ENCODE measurements at places on chromosomes 3 and 15.

GRCh38 chr15:61057376-61057775 lies 171.7 kb downstream of the RORA start:
- no peak for DNase-seq

GRCh38 chr3:149000206-149000745 lies 8.9 kb downstream of the GYG1 start:
- DNase-seq: no peak

GRCh38 chr3:149506540-149506939 lies 32.0 kb downstream of the TM4SF4 start:
- no peak for DNase-seq

- DNase-seq: no peak
Measured at GRCh38 chr3:37652405-37652804, 209.3 kb upstream of the CTDSPL start.

DNA sequence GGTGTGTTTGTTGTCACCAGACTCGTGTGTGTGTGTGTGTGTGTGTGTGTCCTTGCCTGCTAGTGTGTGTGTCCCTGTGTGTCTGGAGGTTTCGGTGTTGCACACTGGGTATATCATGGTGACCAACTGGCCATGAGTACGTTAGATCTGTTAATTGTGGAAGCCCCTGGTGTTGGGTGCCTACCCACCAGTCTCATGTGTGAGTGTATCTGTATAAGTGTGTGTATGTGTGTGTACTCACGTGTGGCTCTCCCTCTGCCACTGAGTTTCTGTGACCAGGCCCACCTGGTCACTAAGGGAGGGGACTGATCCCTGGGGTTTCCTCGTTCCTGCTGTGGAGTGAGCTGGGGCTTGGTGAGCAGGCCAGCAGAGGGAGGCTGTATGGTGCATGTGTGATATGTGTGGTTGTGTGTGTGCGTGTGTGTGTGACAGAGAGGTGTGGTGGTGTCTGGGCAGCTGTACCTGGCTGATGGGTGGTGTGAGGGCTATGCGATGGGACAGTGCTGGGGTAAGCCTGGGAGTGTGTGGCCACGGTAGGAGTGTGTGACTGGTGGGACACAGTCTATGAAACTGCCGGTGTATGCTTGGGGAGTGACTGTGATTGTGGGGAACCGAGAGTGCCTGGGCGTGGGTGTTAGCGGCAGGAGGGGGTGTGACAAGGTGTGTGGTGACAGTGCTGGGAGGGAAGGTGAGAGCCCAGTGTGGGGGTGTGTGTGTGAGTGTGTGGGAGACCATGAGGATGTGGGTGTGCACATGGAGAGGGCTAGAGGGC lies 1.8 kb downstream of the PRKCD start:
- peak; percentile 70 for DNase-seq

DNA sequence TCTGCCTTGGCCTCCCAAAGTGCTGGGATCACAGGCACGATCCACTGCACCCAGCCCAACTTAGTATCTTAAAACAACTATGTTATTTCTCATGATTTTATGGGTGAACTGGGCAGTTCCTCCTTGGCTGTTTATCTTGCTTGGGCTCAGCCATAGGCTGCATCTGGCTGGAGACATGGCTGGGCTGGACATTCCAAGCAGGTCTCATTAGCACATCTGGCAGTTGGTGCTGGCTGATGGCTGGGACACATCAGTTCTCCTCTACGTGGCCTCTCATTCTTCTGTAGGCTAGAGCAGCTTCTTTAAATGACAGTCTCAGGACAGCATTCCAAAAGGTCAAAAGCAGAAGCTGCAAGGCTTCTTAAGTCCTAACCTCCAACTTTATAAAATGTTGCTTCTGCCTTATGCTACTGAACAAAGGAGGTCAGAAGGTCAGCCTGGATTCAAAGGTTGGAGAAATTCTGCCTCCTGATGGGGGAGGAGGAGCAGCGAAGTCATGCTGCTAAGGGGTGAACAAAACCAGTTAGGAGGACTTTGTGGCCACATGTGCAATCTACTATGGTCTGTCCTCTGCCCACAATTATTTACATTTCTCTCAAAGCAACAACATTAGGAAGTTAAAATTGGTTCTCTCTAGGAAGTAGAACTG lies 144.0 kb downstream of the AQP9 start:
- no peak for DNase-seq

DNA sequence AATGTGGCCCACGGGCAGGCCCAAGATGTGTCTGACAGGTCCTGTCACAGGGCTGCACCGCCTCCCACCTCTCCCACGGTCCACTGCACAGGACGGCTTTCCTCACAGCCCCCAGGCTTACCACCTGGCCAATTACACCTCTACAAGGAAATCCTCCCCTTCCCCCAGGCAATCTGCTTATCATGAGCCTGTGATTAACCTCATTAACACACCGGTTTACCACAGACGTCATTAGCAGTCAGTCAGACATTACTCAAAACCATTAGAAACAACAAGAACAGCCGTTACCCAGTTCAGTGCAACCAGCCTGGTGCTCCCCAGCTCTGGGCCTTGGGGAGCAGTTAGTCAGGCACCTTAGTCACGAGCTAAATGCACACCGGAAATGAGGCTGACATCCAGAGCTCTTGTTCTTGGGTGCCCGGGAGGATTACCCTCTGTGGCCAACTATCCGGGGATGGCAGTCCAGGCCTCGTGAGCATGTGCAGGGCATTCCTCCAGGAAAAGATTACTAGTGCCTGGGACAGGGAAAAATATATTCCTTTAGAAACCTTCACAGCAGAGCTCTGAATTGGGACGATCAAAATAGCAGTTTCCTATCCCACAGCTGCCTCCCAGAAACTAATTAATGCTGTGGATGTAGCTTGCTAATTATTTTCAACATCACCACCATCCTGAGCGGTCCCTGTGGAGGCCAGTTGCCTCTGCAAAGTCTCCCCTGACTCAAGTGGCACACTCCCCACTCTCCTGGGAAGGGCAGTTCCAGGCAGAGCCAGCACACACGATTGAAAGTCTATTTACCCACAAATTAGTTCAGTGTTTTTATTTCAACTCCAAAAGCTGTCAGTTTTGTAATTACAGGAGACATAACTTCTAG lies 117.4 kb upstream of the ZBED2 start:
- no peak for DNase-seq

GRCh38 chr3:35666888-35667287 lies 27.6 kb downstream of the ARPP21 start:
- DNase-seq: no peak

DNA sequence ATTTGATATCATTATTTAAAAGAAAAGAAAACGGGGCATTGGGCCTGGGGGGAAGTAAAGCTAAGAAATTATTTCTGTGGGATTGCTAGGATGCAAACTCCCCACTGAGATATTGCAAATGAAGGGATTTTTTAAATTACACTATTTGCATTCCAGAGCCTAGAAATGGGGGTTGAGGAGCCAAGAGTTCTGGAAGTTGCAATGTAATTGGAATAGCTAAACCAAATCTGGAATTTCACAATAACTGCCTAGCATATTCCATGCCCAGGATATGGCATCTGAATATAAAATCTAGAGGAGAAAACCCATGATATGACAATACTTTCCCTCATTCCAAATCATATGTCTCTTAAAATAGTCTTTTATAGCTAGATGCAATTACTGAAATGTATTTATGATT lies 93.0 kb downstream of the CADM2 start:
- no peak for DNase-seq

DNA sequence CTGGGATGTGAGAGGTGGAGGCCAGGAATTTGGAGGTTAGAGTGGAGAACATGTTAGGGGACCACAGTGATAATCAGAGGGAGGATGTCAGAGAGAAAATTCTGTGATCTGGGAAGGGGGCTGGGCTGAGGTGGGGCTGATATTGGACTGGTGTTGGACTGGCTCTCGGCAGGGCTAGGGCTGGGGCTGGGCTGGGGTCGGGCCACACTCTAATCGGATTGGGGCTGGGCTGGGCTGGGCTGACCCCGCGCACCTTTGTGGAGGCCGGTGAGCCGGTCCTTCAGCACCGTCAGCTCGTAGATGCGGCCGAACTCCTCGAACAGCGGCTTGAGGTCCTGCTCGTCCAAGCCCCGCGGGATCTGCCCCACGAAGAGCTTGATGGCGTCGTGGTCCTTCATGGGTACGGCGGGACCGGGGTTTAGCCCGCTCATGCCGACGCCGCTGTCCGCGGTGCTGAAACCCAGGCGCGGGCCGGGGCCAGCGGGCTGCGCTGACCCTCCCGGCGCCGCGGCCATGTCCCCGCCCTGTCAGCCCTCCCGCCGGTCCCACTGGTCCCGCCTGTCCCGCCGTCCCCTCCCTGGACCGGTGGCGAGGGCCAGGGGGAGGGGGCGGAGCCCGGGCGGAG lies 485 bp downstream of the CELF6 start:
- peak; percentile 58 for DNase-seq

- DNase-seq: no peak
Measured at GRCh38 chr3:97705764-97706163, 58.8 kb upstream of the ARL6 start.

DNA sequence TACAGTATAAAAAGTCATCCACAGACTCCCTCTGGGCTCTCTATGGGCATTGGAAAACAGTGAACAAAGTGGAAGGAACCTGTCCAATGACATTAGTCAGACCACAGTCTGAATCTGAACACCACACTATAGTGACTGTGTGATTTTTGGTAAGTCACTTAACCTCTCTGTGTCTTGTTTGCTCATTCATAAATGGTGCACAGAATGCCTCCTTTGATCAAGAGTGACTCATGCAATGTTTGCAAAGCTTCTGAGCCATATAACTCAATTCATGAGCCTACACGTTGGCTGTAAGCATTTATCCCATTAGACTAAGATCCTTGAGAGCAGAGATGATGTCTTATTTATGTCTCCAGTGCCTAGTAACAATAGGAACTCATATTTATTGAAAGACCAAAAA lies 46.7 kb downstream of the SV2B start:
- DNase-seq: no peak
